Fibroblast of skin of right biceps (primary cell): ENCODE measurements at places on chromosomes 4 and X.

- peak; percentile 57 for DNase-seq
These were observed 9.6 kb upstream of the CCDC149 start for GRCh38 chr4:24922416-24922815.

GRCh38 chrX:50996930-50997329, 86.4 kb downstream of the BMP15 start:
- DNase-seq, result no peak

DNA sequence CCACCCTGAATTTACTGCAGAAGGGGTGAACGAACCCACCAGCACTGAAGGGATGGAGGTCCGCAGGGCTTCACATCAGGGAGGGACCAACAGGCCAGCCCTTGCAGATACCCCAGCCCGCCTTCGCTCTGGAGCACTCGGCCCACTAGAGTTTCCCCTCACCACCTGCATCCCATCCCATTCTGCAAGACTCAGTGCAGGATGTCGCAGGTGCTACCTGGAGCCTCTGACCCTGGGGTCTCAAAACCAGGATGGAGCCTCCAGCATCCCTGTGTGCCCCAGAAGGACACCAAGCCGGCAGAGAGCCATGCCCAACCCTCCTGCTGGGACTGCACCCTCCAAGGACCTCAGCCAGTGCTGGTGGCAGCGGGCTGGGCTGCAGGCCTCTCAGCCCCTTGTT, 57.6 kb upstream of the ADRA2C start:
- DNase-seq, result no peak

DNA sequence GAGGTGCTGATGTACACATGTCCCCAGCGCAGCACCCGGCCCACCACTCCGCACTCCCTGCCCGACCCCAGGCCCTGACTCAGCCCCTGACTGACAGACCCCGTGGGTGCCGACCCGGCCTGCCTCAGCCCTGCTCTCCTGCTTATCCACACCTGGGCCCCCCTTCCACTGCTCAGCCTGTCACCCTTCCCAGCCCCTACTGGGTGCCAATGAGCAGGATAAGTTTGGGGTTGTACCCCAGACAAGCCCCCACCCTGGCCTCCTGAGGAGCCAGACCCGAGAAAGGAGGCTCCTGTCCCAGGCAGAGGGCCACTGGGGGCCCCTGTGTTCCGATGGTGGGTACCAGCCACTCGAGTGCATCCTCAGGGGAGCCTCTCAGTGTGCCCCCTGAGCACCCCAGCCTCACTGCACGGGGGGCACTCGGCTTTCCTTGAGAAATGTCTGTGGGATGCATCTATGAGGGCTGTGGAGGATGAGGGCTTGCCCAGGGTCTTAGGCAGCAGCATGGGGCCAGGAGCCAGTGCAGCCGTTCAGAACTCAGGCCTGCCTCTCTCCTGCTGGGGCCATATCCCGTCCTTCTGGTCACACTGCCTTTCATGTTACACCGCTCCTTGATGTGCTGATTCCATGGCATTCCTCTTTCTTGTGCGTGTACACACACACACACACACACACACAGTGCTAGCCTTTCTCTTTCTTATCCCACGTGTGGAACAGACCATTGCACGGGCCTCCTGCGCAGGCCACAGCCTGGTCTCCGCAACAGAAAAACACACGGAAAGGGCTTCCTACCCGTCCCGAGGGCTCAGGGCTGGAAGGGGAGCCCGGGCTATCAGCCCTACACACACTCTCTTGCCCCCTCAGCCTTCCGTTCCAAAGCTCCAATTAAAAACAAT, 220.1 kb upstream of the PSAPL1 start:
- DNase-seq, result no peak

GRCh38 chrX:154398668-154399526, 720 bp downstream of the RPL10 start:
- DNase-seq, result peak; percentile 81

DNA sequence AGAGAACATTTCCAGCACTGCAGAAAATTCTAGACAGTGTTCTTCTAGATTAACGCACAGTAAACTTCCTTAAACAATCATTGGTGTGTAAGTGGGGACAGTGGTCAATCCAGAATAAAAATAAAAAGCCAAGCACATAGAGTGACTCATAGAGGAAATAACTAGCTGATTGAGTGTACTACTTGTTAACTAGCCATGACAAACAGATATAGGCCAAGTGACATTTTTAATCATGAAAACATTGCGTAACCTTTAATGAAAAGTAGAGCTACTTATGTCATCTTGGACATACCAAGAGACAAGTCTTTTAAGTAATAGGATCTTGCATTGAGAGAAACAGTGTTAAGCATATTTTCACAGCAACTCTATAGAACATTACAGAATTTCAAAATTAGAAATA, 233.9 kb upstream of the MAB21L2 start:
- peak; percentile 77 for DNase-seq

DNA sequence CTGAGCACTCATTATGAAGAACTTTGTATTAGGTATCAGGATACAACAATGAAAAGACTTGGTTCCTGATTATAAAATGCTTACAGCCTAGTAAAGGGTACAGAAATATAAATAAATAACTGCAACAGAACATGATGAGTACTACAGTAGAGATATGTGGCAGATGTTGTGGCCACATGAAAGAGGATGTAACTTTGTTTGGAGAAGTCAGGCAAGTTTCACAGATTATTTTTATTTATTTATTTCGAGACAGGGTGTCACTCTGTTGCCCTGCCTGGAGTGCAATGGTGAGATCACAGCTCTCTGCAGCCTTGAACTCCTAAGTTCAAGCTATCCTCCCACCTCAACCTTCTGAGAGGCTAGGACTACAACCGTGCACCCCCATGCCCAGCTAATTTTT, 15.8 kb upstream of the UBE2K start:
- no peak for DNase-seq

DNA sequence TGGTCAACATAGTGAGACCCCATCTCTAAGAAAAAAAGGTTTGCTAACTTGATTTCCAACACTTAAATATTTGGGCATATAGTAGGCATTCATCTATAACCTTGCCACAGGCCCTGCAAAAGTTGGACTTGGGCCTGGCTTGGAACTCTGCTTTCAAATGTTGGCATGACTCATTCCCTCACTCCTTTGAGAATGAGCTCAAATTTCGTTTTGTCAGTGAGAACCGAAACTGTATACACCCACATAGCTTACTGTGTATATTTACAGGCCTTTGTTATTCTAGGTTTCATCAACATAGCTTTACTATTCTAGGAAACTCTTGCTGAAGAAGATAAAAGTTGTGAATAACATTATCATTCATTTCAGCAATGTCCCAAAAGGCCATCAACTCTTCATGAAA, 88.7 kb upstream of the ELOVL6 start:
- DNase-seq, result peak; percentile 69

GRCh38 chrX:40374486-40374885, 206.3 kb upstream of the ATP6AP2 start:
- DNase-seq, result no peak
